ENCODE measurements at places on chromosomes 3 and 15.

GRCh38 chr15:45751629-45752028 lies 116.8 kb downstream of the SQOR start:
- DNase-seq, result no peak

DNA sequence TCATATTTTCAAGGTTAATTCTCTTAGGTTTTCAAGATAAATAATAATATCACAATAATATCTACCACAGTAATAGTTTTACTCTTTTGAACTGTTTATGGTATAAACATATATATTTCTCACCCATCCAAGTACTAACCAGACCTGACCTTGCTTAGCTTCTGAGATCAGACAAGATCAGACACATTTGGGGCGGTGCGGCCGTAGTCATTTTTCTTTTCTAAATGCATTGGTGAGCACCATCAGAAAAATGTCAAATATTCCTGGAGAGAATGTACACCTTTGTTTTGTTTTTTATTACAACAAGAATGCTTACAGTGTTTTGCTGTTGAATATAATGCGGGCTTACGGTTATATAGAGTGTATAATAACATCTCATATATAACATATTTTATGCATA lies 267.8 kb downstream of the ADAMTS17 start:
- no peak for DNase-seq

DNA sequence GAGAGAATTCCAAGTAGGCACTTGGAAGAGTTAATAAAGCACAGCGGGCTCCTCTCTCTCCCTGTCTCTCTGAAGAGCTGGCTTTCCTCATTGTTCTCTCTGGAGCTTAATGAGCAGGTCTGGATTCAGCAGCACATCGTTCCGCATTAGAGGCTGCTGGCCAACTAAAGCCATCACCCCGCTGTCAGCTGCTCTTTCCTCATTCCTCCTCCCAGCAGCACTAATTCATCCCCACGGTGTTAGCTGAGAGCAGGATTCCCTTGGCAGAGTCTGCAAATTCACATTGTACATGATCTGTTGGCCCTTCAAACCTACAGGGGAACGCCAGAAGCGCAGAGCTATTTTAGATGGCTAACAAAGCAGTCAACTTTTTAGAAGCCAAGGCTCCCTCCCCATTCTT lies 44.2 kb downstream of the SGO1 start:
- DNase-seq, result no peak

DNA sequence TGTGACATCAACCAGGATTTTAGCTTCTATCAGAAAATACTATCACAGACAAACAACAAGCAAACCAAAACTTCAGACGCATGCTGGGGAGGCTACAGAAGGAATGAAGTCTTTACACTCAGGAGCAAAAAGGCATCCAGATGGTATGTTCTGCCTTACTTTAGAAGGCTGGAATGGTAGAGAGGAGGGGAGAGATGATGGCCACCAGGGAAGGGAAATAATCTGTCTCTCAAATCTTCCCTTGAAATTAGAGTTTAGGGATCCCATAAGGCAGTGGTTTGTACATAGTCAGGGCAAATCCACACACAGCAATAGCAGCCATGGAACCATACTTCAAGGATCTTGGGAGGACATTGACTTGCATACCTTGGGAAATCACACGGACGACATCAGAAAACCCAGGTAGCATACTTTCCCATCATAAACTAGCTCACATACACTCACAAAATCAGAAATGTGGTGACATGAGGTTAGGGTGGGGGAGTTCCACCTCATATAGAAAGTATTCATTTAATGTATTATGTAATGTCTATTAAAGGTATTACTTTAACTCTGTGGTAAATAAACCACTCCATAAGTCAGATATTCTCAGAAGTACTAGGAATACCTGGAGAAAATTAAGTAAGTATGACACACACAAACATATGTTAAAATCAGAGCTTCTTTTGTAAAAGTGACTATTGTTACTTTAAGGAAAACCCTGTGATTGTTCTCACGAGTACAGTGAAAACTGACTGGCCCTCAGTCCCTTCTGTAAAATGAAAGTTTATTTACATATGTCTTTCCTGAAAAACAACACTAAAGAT lies 9.4 kb downstream of the BTLA start:
- DNase-seq, result no peak

DNA sequence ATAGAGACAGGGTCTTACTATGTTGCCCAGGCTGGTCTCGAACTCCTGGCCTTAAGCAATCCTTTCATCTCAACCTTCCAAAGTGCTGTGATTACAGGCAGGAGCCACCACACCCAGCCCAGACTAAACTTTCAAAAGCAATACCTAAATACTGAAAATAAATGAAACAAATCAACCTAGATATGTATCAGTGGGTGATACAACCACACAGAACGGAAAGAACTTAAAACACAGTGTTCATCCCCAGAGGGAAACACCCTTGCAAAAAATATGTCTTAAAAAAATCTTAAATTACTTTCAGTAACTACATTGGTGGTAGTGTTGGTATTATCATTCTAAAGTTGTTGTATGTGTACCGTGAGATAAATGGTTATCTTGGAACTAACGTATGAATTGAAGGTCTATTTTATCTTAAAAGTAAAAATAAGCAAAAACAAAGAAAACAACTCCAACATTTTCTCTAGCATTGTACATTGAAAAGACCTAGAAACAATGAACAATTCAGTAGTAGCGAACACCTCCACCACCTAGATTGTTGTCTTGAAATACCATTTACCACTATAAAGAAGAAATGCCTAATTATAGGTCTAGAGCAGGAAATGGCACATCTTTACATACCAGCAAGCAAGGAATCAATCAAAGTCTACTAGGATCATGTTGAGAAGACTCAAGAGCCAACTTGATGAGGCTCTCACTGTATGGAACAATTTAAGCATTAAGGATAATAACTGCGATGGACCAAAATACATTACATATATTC lies 24.7 kb downstream of the SLTM start:
- DNase-seq, result no peak

DNA sequence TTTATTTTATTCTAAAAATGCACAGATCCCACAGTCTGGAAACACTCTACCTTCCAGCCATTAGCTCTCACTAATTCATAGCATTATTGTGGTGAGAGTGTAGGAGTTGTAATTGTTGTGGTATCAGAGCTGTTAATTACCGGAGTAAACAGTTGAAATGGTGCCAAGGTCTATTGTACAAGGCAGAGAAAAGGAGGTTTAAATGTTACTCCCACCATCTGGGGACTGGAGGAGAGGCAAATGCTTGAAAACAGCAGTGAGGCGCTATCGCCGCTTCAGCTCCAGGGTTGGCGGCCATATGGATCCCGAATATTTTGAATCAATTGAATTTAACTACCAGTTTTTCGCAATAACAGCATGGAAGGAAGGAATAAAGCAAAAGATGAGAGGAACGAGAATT lies 113.1 kb upstream of the C15orf61 start:
- DNase-seq, result no peak

- no peak for DNase-seq
Measured at GRCh38 chr3:188760408-188760807, 411.4 kb upstream of the TPRG1 start.

- DNase-seq, result no peak
Measured at GRCh38 chr3:115502128-115502527, 121.2 kb upstream of the GAP43 start.

- DNase-seq, result no peak
Measured at GRCh38 chr3:58198804-58199203, 12.0 kb downstream of the DNASE1L3 start.

GRCh38 chr3:155079468-155079745 lies 712 bp upstream of the MME start:
- no peak for DNase-seq

Measured in activated gamma-delta T cell (primary cell).